ENCODE measurements at places on chromosomes 1 and 21.

DNA sequence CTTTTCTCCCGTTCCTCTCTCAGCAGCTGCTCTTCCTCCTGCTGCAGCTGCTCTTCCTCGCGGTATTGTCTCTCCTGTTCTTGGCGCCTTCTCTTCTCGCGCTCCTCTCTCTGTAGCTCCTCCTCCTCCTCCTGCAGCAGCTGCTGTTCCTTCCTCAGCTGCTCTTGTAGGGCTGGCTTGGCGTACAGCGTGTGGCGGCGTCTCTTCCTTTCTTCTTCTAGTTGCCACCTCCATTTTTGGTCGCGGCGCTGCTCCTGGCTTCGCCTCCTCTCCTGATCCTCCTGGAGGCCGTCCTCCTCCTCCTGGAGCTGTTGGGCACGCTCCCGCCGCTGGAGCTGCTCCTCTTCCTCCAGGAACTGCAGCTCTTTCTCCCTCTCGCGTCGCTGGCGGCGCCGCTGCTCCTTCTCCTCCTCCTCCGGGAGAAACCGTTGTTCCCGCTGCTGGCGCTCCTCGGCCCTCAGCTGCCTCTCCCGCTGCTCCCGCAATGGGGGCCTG lies 4.8 kb downstream of the TCHH start:
- peak; percentile 40 for DNase-seq

- no peak for DNase-seq
These were observed 1177.6 kb downstream of the PLA2G4A start for GRCh38 chr1:188006354-188006753.

GRCh38 chr21:37475186-37475868 lies 108.8 kb downstream of the DYRK1A start:
- no peak for DNase-seq

DNA sequence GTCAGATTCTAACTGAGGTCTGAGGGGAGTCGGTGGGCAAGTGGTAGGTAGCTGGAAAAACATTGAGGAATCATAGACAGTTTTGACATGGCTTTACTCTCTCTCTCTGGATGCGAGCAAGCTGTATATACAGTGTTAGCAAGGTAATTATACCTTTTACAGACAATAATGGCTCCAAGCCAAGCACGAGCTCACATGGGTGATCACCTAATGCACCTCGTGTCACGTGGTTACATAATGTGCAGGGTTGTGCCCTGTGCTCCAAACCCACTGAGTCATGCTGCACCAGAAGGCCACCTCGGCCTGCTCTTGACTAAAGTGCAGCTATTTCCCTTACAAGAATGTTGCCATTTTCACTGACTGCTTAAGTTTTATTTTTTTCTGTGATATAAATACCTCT lies 7.6 kb upstream of the CLCA2 start:
- no peak for DNase-seq

GRCh38 chr1:67535474-67535873 lies 105.3 kb upstream of the SERBP1 start:
- DNase-seq, result peak; percentile 68

GRCh38 chr1:47616036-47616435 lies 178.2 kb downstream of the FOXD2 start:
- no peak for DNase-seq

DNA sequence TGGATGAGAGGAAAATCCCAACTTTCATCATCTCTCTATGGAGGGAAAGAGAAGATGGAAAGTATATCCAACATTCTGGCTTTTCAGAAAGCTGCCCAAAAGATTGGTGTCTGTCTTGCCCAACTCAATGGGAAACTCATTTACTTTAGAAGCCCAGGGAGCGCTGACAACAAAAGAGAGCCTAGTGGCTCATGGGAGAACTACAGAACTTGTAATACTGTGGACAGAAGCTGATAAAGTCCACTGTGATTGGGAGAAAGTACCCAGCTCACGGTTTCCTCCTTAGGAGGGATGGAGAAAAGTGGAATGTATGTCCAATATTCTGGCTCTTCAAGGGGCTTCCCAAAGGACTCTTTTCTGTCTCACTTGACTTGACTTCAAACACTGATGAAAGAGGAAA lies 66.0 kb downstream of the RGS21 start:
- DNase-seq, result no peak

DNA sequence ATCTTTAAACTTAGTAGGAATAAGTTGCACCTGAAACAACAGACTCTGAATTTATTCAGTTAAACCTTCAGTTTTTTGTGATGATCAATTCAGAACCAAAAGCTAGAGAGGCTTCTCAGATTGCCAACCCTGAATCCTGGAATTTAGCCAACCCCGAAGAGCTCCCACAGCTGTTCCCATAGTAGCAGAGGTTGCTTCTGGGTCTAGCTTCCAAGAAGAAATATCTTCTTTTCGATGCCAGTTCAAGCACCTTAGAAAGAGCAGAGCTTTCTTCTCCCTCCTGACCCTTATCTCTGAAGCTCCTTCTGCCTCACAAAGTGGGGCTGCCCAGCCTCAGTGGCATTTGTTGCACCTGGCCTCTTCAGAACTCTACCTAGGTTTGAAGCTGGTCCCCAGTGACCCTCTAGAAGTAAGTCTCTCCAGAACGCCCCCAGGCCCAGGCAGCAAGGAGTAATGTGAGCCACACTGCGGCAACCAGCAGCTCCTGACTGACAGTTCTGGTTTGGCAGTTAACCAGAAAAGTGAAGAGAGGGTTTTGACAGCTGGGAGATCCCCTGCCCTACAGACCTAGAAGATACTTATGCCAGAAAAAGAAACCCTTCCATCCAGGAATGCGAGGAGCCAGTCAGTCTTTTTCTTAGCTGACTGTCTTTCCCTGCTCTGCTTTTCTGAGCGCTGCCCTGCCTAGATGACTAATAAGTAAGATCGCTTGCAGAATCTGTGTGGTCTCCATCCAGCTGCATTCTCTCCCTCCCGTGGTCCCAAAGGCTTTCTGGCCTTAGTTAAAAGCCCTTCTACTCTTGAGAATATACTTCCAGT lies 165.9 kb downstream of the ADGRL4 start:
- DNase-seq, result no peak

GRCh38 chr1:223824712-223825111 lies 21.0 kb downstream of the TP53BP2 start:
- DNase-seq, result no peak

- peak; percentile 19 for DNase-seq
These were observed 647 bp downstream of the DESI2 start for GRCh38 chr1:244653439-244654107.

GRCh38 chr1:244920911-244921761 lies 56.8 kb upstream of the HNRNPU start:
- peak; percentile 61 for DNase-seq

GRCh38 chr1:113692342-113692741 lies 66.9 kb downstream of the PHTF1 start:
- no peak for DNase-seq

DNA sequence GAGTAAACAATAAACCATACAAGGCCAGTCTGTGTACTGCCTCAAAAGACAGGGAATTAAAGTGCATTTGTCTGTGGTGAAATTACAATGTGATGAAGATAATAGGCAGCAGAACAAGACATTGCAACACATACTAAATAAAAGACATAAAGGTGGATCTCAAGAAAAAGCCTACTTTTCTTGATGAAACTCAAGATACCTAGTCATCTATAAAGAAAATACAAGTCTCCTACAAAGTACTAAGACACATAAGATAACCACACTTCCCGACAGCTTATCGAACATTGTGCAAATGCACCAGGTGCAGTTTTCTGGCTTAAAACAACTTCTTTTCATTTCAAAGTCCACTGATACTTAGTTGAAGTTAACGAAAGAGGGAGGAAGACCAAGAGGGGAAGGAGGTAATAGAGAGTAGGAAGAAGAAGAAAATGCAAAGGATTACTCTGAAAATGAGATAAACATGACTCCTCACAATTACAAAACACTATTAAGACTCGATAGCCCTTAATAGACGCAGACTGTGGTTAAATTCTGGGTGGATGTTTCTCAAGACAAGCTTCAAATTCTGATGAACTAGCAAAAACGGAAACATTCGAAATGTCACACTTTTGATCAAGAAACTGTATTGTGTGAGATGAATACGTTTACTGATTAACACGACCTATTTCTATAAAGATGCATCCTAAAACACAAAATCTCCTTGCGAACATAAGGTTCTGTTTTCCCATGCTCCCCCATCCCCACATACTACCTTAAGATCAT lies 2.0 kb downstream of the HNRNPR start:
- peak; percentile 67 for DNase-seq

DNA sequence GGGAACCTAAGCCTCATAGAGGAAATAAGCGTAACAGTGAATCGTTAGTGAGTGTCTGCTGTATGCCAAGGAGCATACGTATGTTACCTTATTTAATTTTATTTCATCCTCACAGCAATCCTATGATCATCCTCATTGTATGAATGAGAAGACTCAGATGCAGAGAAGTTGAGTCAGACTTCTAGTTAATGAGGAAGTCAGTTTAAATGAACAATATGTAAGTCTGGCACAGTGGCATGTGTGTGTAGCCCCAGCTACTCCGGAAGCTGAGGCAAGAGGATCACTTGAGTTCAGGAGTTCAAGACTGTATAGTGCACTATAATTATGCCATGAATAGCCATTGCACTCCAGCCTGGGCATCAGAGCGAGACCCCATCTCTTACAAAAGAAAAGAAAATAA lies 148.0 kb downstream of the ZZZ3 start:
- DNase-seq, result no peak

- DNase-seq, result no peak
These were observed 3.5 kb upstream of the TFF1 start for GRCh38 chr21:42369821-42370220.

GRCh38 chr1:38064197-38064903 lies 17.8 kb upstream of the POU3F1 start:
- no peak for DNase-seq

GRCh38 chr21:25559746-25560145 lies 47.5 kb downstream of the MRPL39 start:
- DNase-seq, result no peak

GRCh38 chr21:39175154-39175553 lies 8.1 kb downstream of the PSMG1 start:
- peak; percentile 53 for DNase-seq

- no peak for DNase-seq
These were observed 3.8 kb upstream of the HPCAL4 start for GRCh38 chr1:39695016-39695415.

GRCh38 chr1:176566004-176566975 lies 103.3 kb downstream of the PAPPA2 start:
- DNase-seq, result no peak

DNA sequence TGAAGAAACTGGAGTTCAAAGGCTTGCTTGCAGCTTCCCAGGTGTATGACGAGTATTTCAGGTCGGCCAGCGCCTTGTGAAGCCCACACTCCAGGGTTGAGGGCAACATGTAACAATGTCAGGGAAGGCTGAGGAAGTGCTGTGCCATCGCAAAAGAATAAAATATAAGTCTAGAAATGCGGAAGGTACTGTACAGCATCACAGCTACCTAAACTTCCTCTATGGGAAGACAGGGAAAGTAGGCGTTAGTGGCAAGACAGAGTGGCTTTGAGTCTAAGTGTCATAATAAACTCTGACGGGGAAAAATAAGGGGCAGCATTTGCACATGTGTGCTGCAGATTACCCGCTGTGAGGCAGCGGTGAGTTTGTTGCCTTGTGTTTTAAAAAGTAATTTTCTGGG lies 28.9 kb downstream of the DOP1B start:
- no peak for DNase-seq

DNA sequence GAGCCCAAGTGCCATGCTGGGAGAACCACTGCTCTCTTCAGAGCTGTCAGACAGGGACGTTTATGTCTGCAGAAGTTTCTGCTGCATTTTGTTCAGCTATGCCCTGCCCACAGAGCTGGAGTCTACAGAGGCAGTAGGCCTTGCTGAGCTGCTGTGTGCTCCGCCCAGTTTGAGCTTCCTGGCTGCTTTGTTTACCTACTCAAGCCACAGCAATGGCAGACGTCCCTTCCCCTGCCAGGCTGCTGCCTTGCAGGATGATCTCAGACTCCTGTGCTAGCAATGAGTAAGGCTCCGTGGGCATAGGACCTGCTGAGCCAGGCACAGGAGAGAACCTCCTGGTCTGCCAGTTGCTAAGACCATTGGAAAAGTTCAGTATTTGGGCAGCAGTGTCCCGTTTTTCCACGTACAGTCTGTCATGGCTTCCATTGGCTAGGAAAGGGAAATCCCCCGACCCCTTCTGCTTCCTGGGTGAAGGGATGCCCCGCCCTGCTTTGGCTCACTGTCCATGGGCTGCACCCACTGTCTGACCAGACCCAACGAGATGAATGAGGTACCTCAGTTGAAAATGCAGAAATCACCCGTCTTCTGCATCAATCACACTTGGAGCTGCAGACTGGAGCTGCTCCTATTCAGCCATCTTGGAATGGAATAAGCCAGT lies 31.9 kb downstream of the CYP4B1 start:
- no peak for DNase-seq

- DNase-seq, result peak; percentile 12
These were observed 297.0 kb downstream of the GPATCH2 start for GRCh38 chr1:217333939-217334338.

GRCh38 chr1:6959491-6959890 lies 174.2 kb downstream of the CAMTA1 start:
- DNase-seq, result no peak

DNA sequence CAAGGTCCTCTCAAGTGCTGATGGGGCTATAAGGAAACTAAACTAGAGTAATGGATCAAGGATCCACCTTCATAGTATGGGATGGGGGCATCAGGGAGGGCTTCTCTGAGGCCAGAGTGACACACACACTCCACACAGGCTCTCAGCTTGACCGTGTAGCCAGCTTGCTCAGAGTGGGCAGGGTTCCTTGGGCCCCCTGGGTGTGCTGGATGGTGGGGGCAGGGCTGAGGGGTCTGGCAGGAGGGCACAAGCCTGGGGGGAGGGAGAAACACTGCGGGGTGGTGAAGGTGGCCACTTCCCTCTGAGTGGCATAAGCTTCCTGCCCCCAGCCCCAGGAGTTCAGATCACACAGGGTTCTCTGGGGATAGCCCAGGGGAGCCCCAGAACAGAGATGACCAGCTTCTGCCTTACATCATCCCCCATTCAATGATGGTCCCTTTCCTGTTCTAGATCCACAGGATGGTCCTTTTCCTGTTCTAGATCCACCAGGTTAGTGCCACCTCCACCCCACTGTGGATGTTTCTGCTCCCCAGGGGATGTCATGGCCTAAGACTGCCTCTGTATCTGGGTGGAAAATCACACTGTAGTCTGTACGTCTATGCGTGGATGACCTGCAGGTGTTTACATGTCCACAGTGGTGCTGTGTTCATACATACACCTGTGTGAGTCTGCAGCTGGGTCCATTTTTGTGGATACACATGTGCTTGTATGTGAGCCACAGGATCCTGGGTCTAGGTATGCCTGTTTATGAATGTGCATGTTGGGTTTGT lies 525.0 kb downstream of the PTPRU start:
- DNase-seq, result no peak

- peak; percentile 95 for DNase-seq
These were observed 20.5 kb downstream of the ELAPOR1 start for GRCh38 chr1:109134423-109134822.

GRCh38 chr1:223393275-223394214 lies at the start of gene CCDC185:
CCDC185 (plus strand) TSS chr1:223393415; CDS start chr1:223393476, 61 bp downstream.
- DNase-seq, result no peak

GRCh38 chr1:205316161-205316566 lies 5.4 kb downstream of the NUAK2 start:
- no peak for DNase-seq

Data from hematopoietic multipotent progenitor cell treated with erythropoietin and hydrocortisone succinate and interleukin-3 and kit ligand, for 8 days (in vitro differentiated cells).